ENCODE measurements at places on chromosomes 7 and 10.
A peak's percentile ranks its signal among the peaks of the same experiment; 100 is the strongest.

DNA sequence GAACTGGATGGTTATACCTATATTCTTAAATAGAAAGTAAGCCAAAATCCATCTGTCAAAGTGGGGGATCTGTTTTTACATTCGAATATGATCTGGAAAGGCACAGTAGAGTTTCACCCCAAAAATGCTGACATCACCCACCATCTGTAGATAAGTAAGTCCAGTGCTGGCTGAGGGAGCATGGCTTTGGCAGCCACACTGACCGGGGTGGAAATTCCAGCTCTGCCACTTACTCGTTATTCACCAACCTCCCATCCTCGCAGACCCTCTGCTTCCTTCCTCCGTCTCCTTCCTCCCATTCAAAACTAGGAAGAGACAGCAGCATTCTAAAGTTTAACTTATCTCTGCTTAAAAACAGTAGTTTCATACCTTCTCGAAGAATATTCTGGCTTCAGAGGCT is 84.9 kb upstream of the GATA3 start:
- no peak for DNase-seq

DNA sequence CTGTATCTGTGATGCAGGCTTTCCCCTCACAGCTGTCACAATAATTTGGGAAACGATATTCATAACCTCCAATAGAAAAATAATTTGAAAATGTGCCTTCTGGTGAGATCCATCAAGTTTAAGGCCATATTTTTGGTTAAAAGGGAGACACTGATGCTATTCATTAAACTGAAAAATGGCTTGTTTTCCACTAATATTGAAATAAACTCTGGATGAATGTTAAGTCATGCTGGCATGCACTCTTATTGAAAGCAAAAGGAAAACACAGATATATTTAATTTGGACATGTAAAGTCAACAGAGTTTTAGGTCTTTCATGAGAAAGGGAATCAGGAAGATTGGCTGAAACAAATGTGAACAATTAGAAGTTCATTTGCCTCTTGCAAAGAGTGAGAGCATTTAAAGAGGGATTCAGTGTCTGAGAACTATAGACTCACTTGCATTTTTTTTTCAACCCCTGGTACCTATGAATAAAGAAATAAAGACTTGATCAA is 879.2 kb downstream of the LRMDA start:
- no peak for DNase-seq

- DNase-seq: no peak
Measured at GRCh38 chr7:77391230-77391629, 24.9 kb downstream of the GSAP start.

DNA sequence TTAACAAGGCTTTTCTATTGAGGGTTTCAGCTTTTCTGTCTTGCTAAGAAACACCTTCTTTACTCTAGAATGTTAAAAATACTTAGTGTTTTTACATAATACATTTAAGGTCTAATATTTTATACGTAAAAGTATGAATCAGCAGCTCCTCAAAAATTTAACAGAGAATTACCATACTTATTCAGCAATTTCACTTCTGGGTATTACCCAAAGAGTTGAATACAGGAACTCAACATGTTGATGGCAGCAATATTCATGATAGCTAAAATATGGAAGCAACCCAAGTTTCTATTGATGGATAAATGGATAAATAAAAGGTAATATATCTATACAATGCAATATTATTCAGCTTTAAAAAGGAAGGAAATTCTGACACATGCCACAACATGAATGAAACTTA is 9.7 kb upstream of the OR13A1 start:
- no peak for DNase-seq

- DNase-seq: peak; percentile 59
Measured at GRCh38 chr10:110425684-110426293, 71.9 kb upstream of the DUSP5 start.

Measured in CD4-positive, alpha-beta T cell treated with Interleukin-4 for 1 hour (primary cell).